ENCODE measurements at places on chromosomes 1 and 21.

GRCh38 chr1:111733183-111733991 lies 5.8 kb downstream of the INKA2 start:
- no peak for DNase-seq

DNA sequence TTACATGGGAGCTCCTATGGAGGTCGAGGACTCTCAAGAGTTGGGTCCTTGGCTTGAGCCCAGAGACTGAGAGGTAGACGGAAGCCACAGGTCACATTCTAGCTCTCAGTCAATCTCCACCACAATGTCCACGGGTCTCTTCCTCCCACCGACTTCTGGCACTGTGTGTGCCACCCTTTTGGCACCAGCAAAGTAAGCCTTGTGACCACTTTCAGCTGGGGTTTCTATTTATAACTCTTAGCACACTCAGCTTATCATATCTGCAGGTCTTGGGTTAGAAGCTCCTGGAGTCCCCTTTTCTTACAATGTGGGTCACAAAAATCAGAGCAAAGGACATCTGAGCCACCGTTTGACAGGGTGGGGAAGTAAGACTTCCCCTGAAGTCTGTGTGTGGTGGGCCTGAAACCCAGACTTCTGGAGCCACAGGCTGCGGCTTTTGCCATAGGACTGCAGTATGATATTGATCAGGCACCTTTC lies 28.3 kb downstream of the NCMAP start:
- no peak for DNase-seq

DNA sequence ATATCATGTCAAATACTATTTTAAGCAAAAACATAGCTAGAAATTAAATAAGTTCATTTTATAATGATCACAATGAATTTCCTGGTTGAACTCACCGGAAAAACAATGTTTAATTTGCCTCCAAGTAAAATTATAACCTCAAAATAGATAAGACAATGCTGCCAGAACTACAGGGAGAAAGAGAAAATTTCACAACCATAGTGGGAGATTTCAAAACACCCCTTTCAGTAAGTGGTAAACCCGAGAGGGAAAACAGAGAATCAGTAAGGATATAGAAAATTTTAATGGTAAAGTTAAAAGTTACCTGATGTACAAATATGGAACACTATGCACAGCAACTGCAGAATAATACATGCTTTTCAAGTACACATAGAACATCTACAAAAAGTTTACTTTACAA lies 43.2 kb upstream of the PLA2G4A start:
- no peak for DNase-seq

GRCh38 chr1:150221552-150221951 lies 14.4 kb downstream of the ANP32E start:
- DNase-seq, result no peak

GRCh38 chr1:198937231-198938031 lies 298.6 kb downstream of the PTPRC start:
- no peak for DNase-seq

- no peak for DNase-seq
Observed at GRCh38 chr1:46220808-46221207, 17.7 kb downstream of the LURAP1 start.

- no peak for DNase-seq
Observed at GRCh38 chr1:167797015-167797414, 75.2 kb downstream of the MPZL1 start.

GRCh38 chr1:30878559-30878958 lies 30.0 kb downstream of the SDC3 start:
- no peak for DNase-seq

DNA sequence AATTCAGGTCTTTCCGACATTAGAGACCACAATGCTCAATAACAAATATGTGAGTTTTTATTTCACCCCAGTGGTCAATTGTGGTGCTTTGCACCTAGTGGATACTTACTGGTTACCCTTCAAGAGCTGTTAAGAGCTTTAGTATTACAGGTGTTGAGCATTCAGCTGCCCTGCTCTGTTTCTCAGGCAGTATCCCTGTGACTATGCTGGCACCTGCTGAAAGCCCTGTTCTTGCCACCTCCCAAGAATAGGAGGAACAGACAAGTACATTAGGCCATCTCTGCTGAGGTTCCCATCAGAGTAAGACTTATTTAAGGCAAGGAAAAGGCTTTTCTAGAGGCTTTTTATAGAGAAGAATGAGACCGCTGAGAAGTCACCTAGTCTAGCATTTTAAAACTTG lies 60.8 kb downstream of the NOS1AP start:
- DNase-seq, result no peak

GRCh38 chr1:26961826-26962225 lies 1.6 kb upstream of the KDF1 start:
- DNase-seq, result no peak

- no peak for DNase-seq
Observed at GRCh38 chr1:84971957-84972356, 25.0 kb downstream of the MCOLN2 start.

DNA sequence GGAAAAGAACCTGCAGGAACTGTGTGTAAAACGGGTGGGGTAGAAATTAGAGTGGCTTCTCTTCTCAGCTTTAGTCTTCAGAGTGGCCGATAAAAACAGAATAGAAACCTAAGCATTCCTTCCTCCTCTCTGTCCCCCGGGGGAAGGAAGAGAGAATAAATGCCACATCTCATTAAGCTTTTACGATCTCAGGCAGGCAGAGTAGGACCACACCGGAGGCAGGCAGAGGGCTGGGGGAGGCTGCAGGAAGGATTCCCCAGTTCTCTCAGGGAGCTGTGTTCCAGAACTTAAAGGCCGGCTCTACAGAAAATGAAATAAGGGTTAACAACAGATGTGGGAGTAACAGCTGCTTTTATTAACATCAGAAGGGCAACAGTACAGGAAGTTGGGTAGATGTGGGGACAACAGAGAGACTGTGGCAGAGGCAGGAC lies 24.5 kb upstream of the MEF2D start:
- no peak for DNase-seq

- DNase-seq, result no peak
Observed at GRCh38 chr21:26471099-26471471, 102.0 kb downstream of the CYYR1 start.

- DNase-seq, result no peak
Observed at GRCh38 chr1:225300381-225300780, 127.5 kb downstream of the LBR start.

GRCh38 chr1:90557706-90558105 lies 159.4 kb downstream of the BARHL2 start:
- DNase-seq, result no peak

DNA sequence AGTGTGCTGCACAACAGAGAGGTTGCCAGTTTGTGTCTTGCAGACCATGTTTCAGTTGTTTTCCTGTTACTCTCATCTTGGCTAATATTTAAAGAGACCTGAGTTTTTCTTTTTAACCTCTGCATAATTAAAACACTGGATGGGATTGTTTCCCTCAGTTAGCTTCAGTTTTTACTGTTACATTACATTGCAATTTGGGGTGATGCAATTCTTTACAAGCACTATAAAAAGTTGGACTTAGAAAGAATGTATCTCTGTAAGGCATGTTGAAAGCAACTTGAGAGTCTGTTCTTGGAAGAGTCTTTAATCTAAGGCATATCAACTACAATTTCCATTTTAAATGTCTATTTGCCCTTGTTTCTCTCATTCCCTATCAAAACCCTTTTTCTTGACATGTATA lies 99.1 kb downstream of the DNM3 start:
- no peak for DNase-seq

GRCh38 chr1:38587766-38588165 lies 271.8 kb downstream of the RRAGC start:
- DNase-seq, result no peak

- no peak for DNase-seq
Observed at GRCh38 chr1:15259622-15260007, 12.6 kb downstream of the FHAD1 start.

DNA sequence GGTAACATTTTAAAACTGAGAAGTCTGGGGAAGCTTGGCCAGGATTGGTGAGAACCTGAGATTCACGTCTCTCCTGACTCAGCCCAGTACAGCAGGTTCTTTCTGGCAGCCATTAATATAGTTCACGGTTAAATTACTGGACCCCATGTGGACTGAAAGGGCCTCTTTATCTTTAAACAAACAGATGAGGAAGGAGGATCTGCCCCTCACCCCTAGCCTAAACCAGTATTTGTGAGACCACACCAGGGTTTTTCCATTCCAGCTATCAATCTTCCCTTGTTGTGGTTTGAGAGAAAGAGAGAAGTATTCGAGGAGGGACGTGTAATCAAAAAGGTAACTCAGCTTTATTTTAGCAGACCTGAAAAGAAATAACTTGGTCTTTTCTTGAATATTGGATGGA lies 137.1 kb downstream of the PROX1 start:
- no peak for DNase-seq

- no peak for DNase-seq
Observed at GRCh38 chr1:232383455-232384123, 246.3 kb downstream of the SIPA1L2 start.

- DNase-seq, result no peak
Observed at GRCh38 chr1:43315963-43316737, 15.4 kb downstream of the TIE1 start.

GRCh38 chr1:55823541-55824250 lies 608.5 kb upstream of the USP24 start:
- no peak for DNase-seq

GRCh38 chr1:89896105-89896942 lies 75.5 kb downstream of the LRRC8D start:
- no peak for DNase-seq

GRCh38 chr21:29920938-29921337 lies 18.9 kb downstream of the GRIK1 start:
- no peak for DNase-seq

GRCh38 chr21:35298757-35299156 lies 249.7 kb upstream of the RUNX1 start:
- no peak for DNase-seq

GRCh38 chr1:36322786-36323635 lies 434 bp downstream of the EVA1B start:
- no peak for DNase-seq

GRCh38 chr1:228274452-228275178 lies 66.8 kb downstream of the OBSCN start:
- DNase-seq, result no peak

DNA sequence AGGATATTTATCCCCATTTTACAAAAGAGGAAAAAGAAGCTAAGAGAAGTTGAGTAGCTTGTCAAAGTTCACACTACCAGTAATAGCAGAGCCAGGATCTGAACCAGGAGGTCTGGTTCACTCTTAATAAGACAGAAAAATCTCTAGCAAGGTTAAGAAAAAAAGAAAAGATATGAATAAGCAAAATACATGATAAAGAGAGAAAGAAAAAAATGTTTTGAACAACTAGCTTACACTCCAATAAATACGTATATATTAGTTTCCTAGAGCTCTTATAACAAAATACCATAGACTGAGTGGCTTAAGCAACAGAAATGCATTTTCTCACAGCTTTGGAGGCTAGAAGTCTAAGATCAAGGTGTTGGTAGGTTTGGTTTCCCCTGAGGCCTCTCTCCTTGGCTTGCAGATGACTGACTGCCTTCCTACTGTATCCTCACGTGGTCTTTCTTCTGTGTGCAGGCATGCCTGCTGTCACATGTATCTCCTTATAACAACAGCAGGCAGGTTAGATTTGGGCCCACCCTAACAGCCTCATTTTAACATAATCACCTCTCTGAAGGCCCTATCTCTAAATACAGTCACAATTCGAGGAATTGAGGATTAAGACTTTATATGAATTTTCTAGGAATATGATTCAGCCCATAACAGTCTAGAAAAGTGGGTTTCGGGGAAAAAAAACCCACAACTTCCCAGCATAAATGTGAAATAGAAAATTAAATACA lies 60.4 kb downstream of the LEPR start:
- no peak for DNase-seq

- no peak for DNase-seq
Observed at GRCh38 chr1:85445906-85446305, 19.1 kb downstream of the DDAH1 start.

- DNase-seq, result no peak
Observed at GRCh38 chr1:238681451-238681850, 704.9 kb upstream of the CHRM3 start.

DNA sequence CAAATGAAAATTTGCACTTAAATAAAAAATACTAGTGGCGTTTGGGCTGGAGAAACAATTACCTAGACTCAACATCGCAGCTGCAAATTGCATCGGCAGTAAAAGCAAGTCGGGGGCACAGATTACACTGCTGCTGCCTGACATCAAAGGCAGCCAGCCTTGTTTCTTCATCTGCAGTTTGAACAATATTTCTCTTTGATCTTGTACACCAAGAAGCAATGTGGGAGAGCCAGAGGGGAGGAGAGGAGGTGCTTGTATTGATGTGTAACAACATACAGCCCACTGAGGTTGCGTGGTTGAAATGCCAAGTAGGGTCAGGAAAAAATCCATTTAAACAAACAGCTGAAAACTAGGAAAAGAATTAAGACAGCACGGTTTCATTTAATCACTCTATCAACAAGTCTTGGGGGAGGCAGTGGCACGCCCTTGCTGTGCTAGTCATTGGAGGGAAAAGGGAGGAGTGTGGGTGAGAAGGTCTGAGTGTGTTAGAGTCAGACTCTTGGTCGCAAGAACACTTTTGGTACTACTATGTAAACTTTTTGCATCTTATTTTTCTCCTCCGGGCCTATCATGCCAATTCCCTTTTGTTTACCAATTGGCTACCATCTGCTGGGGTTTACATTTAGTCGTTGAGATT lies 456.5 kb downstream of the OMA1 start:
- DNase-seq, result no peak

- DNase-seq, result no peak
Observed at GRCh38 chr1:172967936-172968335, 82.8 kb downstream of the TNFSF18 start.

DNA sequence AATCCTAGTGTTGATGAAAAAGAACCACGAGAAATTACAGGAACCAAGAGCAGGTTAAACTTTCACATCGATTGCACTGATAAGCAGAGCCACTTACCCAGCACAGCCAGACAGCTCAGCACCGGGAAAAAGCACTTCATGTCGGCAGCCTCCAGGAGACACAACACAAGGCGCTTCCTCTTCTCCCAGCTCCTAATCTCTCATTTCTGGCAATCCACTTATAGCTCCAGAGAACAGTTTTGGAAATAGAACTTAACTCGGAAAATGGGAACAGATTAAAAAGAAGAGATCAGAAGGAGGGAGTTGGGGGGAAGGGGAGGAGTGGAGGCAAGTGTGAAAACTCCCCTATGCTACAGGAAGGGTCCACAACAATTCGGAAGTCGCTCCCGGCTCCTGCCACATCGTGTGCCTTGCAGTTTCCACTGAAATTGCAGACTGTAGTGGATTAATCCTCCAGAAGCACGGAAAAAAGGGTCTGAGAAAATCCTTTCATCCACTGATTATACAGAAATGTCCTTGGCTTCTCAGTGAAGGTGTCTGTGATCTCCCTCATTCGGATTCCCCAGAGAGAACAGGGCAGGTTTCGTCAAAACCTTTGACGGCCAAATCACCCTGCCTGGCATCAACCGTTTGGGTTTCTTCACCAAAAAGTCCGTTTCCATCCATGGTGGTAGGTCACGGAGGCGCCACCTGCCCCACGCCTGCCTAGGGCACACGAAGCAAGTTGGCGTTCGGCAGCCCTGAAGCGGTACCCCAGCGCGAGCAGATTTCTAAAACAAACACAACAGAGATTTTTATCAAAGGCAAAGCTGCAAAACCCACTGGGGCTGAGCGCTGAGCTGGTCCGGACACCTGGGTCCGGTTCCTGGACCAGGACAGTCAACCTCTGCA lies 1.1 kb downstream of the IGSF3 start:
- DNase-seq, result no peak
